ENCODE measurements at places on chromosomes 12 and 14. TPM values are rescaled to one million over a fixed set of nuclear protein-coding genes. Genes with fewer than 3 reads are reported as not detected.

Gene CACNA1C
- polyA plus RNA-seq, result 6.4 TPM

Gene SOAT2
- 1.4 TPM for polyA plus RNA-seq

Gene FAM222A
- 6.4 TPM for polyA plus RNA-seq

Gene AVPR1A
- polyA plus RNA-seq, result 5.4 TPM

Gene WNT5B
- 5.3 TPM for polyA plus RNA-seq

Gene TOMM20L
- polyA plus RNA-seq, result 1.4 TPM

Gene RPGRIP1
- 0.65 TPM for polyA plus RNA-seq

Gene CLECL1
- polyA plus RNA-seq, result 0.41 TPM

Gene SERPINA12
- 0.29 TPM for polyA plus RNA-seq

Gene ARHGAP9
- polyA plus RNA-seq, result 2.3 TPM

GRCh38 chr12:124303579-124304313, 8.9 kb downstream of the RFLNA start:
- DNase-seq, result no peak

- no peak for DNase-seq
Observed at GRCh38 chr12:22250762-22251161, 83.7 kb downstream of the ST8SIA1 start.

GRCh38 chr14:22381766-22382165, 207.3 kb downstream of the DAD1 start:
- DNase-seq, result no peak

- no peak for DNase-seq
Observed at GRCh38 chr12:124194264-124194892, 100.5 kb upstream of the RFLNA start.

GRCh38 chr14:88599326-88599725, 36.5 kb downstream of the ZC3H14 start:
- no peak for DNase-seq

GRCh38 chr14:68297876-68298468, 478.4 kb downstream of the RAD51B start:
- DNase-seq, result no peak

DNA sequence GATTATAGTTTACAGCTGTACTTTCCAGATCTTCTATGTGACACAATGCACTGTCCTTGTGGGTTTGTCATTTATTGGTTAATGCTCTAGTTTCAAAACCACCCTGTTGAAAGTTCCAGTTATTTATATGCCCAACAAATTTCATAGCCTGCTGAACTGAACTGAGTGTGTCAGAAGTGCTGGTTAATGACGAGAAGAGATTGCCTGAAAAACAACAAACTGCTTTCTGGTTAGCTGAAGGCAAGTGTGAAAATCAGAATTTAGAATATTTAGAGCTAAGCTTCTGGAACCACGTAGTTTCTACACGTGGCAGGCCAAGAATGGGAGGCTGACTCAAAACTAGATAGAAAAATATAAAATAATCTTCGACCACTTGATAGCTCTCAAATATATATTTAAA, 19.1 kb upstream of the RIN3 start:
- DNase-seq, result no peak

- no peak for DNase-seq
Observed at GRCh38 chr14:93977790-93978581, 1.6 kb upstream of the ASB2 start.

- DNase-seq, result no peak
Observed at GRCh38 chr14:57346741-57347140, 43.6 kb upstream of the NAA30 start.

GRCh38 chr12:2495417-2496112, 299.2 kb upstream of the FKBP4 start:
- no peak for DNase-seq

DNA sequence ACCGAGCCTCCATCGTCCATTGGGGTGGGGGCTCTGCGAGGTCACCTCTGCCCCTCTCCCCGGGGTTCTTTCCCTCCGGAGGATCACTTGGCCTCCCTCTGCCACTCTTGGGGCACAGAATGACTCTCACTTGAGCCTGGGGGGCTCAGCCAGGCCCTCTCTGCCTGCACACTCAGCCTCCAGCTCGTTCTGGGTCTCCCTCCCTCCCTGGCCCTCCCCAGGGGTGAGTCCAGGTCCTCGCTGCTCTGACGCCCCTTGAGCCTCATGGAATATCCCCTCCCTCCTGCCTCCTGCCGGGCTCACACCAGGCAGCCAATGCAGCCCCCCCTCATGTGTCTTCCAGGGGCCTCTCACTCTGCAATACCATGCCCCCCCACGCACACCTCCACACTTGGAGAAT, 17.7 kb upstream of the SFSWAP start:
- DNase-seq, result no peak

GRCh38 chr12:13887779-13888388, 93.5 kb downstream of the GRIN2B start:
- no peak for DNase-seq

- DNase-seq, result no peak
Observed at GRCh38 chr14:95054346-95055280, 102.7 kb downstream of the DICER1 start.

GRCh38 chr14:99129211-99129696, 142.7 kb downstream of the BCL11B start:
- no peak for DNase-seq

DNA sequence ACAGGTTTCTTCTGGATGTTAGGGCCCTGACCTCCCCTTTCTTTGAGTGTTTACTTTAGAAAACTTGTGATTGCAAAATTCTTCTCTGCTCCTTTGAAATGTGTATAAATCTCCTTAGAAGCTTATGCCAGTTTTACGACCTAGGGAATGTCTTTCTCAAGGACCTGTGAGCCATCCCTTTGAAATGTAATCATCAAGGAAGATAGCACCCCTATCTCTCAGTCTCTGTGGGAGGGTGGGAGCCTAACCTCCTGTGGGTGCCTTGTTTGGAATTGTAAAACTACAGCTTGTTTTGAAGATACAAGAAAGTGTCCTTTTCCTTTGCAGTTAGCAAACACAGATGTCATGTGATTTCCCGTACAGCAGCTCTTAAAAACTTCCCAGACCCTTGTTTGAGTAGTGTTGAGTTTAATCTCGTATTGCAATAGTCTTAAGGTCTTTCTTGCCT, 3.3 kb downstream of the OR10AD1 start:
- DNase-seq, result no peak

DNA sequence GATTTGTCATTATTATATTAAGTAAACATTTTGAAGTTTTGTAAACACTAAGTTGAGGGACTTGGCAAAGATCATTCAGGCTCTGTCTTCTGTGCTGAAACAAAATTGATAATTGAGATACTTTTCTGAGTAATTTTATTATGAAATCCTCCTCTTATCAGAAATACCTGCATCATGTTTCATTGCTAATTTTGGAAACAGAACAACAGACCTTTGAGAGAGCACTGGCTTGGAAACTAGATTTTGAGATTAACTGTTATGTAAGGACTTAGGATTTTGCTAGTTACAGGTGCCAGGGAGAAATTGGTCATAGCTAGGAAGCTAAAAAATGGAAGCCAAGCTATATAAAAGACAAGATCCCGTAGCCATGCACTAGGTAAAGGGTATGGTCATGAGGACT, 201.7 kb upstream of the DCN start:
- DNase-seq, result no peak

DNA sequence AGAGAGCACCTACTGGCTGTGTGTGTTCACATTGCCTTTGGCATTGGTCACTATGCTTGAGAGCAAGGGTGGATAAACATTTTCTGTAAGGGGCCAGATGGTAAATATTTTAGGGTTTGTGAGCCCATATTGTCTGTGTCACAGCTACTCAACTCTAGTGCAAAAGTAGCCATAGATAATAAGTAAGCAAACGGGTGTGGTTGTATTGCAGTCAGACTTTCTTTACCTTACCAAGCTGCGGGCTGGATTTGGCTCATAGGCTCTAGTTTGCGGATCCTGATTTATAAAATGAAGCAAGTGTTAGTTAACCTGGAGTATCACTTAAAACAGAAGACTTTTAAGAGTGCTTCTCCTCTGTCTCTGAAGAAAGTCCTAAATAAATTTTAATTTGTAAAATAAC, 169.0 kb downstream of the KICS2 start:
- DNase-seq, result no peak

DNA sequence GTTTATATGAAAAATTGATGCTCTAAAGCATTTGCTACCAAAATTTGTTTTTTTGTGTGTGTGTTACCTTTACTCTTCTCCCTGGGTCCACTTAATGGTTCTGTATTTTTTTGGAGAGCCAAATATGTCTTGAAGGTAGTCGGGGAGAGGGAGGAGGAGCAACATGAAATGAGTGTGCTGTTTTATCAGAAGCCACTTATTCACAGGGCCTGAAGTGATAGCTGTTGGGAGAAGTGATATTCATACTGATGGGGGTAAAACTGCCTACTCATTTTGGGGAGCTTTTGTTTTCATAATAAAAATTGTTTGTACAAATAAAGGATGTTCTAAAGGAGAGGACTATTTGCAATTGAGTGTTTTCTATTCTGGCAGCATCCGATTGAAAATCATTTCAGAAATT, 29.2 kb downstream of the CRADD start:
- no peak for DNase-seq

DNA sequence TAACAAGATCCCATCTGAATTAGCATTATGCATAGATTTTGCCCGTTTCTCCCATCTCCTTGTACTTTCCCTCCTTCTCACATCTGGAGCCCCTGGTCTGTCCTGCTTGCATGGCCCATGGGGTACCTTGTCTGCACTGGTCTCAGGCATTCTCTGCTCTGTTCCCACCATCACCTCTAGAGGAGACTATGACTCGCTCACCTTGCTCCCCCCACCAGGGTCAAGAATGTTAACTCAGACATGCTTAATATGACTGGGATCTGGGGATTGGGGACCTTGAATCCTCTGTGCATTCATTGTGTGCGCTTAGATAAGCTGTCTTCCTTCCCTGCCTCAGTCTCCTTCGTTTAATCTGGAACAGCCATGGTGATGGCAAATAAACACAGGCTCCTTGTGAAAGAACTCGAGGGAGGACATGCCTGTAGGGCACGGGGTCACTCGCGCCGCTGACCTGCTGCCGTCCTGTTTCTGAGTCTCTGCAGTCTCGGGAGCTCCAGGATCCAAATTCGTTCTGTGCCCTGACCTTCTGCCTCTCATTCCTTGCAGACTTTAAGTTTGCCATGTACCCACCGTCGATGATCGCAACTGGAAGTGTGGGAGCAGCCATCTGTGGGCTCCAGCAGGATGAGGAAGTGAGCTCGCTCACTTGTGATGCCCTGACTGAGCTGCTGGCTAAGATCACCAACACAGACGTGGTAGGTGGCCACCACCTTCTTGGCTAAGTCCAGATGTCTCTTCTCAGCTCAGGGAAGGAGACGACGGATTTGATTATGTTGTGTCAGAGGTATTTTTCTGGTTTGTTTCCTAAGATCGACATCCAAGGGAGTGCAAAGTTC, 15.0 kb downstream of the CCND2 start:
- DNase-seq, result no peak

DNA sequence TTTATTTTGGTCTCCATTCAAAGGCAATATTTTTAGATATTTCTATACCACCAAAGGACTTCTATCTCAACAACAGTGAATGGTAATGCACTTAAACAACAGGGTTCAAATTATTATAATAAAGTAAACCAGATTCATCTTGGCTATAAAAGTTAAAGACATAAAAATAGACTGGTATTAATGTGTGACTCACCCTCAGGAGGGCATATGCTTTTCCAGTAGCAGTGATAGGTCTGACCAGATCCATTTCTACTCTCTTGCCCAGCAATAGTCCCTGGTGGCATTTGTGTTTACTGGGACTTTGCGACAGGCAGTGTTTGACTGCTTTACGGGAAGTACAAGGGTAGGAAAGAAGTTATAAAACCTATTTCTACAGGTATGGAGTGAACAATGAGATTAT, 353.2 kb upstream of the ATP2B1 start:
- no peak for DNase-seq

- DNase-seq, result no peak
Observed at GRCh38 chr12:49706351-49707127, 666 bp downstream of the FMNL3 start.

- no peak for DNase-seq
Observed at GRCh38 chr12:124507188-124508109, 60.0 kb downstream of the NCOR2 start.

Data from right renal cortex interstitium (tissue), 3 donors.